ENCODE measurements at places on chromosomes 5 and 9. TPM values are rescaled to one million over a fixed set of nuclear protein-coding genes. Genes with fewer than 3 reads are reported as not detected.

DNA sequence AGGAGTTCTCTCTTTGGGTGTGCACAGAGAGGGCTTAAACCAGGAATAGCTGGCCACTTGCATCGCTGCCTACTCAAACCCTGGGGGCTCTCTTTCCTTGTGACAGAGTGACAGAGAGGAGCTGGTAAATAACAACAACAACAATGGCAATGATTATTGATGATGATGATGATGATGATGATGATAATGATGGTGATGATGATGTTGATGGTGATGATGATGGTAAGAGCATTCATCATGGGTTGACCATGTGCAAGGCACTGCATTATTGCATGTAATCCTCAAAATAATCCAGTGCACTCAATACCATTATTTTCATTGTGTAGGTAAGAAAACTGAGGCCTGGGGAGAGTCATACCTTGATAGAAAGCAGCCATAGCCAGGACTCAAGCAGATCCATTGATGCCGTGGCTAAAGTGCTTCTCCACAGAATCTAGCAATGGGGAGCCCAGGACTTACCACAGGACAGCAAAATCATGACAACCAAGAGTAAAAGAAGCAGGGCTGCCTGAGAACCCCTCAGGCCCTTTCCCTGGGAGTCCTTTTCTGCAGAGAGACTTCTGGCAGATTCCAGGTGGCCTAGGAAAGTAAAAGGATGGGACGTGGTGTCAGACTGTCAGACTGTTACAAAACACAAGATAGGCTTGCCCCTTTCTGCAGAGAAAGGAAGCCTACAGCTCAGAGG lies 4.8 kb downstream of the FOXI1 start:
- DNase-seq = no peak

DNA sequence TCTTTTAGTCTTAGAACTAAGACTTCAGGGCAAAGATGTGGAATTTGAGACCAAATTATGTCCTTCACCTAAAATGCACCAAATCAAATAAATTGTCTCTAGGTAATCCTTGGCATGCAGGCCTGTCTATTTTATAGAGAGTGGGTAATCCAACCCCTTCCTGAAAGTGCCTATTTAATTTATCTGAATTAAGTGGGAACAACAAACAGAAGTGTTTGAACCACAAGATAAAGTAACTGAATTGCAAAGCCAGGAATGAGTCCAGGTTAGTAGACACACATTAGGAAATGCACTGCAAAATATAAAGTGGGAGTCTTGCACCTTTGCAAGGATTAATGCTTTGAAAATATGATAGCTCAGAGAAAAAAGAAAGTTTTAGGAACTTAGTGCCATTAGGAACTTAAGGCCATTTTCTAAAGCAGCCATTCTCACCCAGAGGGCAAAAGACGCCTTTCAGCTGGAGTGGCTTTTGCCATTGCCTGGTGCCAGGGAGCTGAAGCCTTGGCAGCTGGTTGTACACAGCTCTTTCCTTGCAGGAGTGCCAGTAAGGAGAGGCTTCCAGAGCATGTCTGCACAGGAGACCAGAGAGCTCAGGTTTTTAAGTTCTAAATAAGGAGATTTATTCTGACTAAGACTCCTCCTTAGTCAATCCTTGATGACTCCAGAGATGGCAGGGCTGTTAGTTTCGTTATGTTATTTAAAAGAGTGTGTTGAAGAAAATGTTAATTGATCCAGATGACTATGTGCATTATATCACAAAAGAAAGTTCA lies 151.7 kb upstream of the ELL2 start:
- DNase-seq = no peak

- no peak for DNase-seq
Measured at GRCh38 chr9:78006734-78007133, 24.9 kb downstream of the GNAQ start.

DNA sequence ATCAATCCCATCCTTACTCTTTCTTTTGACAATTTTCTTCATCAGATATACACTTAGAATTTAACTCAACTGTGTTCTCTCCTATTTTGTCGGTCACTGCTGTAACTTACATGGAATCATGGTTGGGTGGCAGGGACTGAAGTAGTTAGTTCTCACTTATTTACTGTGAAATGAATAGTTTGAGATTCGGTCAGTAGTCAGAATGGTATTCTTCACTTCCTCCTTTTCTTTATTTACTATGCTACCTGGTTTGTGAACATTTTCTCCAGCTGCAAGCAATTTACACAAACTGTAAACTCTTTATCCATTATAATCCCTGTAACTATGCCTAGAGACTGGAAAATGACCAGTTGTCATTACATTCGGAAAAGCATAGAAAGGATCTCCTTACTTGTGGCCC lies 41.5 kb upstream of the GDNF start:
- DNase-seq = no peak

DNA sequence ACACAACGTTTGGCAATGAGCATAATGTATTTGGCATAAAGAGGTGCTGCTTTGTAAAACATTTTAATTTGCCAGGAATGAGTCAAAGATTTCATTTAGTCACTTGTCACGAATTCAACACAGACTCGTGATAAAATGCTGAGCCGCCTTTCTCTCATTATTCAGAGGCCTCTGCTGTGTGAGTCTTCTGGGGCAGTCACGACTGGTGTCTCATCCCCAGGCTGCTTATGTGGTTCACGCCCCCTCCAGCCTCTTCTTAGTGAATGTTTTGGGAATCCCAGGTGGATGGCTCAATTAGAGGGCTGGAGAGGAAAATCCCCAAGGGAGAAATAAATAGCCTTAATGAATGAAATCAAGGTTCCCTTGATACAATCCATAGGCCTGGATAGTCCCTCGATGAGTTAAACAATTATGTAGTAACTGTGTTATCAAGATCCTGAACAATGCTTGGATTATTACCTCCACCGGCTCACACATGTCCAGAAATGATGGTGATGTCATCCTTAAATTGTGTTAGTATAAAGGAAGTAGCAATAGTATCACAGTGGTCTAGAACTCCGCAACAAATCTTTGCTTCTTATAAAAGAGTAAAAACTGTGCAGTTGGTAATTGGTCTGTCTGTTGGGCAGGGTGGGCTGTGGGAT lies 192.1 kb upstream of the ADAMTS16 start:
- no peak for DNase-seq

- peak; percentile 24 for DNase-seq
Measured at GRCh38 chr5:1246711-1247431, 21.7 kb downstream of the SLC6A18 start.

DNA sequence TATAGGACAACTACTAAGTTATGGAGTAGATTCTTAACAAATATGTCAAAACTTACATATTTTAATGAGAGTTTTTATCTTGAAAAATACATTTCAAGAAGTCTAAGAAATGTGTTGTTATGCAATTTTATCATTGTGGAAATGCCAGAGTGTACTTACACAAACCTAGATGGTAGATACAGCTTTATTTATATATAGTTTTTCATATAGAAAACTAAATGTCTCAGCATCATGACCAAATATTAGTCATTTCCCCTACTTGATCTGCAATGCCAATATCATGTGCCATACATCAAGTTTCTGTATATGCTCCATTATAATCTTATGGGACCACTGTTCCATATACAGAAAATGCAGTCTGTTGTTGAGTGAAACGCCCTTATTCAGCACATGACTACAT lies 28.7 kb downstream of the CAST start:
- no peak for DNase-seq

DNA sequence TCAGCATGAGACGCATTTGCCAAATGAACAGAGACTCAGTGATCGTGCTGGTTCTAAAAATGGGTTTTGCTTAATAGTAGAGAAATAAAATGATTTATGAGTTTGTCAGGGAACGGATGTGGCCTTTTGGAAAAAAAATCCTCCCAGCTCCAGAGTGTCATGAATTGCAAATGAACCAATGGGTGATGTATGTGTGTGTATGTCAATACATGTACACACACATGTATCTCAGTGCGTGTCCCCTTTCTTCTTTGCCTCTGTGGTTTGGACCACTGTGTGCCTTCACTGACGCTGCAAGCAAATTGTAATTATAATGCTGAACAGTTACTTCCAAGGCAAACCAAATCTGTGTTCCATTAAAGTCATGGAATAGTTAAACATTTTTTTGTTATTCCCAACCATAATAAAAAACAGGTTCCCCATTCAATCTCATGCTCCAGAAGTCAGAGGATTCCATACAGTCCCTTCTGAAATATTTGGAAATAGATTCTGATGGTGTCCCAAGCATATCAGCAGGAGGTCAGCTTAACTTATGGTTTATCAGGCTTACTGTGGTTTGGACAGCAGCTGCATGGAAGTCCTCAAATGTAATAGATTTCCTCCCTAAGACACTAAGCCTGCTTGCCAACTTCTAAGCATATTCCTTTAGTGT lies 630.5 kb downstream of the ACTL7B start:
- DNase-seq = no peak

- no peak for DNase-seq
Measured at GRCh38 chr9:112380102-112380824, at the start of gene HSDL2. TSS of gene HSDL2 (plus strand) at chr9:112380108. CDS start at chr9:112380164, 56 bp downstream.

- no peak for DNase-seq
Measured at GRCh38 chr5:169646856-169647255, 9.8 kb downstream of the DOCK2 start.

Gene CDKN2B-AS1
- total RNA-seq = 2.4 TPM

DNA sequence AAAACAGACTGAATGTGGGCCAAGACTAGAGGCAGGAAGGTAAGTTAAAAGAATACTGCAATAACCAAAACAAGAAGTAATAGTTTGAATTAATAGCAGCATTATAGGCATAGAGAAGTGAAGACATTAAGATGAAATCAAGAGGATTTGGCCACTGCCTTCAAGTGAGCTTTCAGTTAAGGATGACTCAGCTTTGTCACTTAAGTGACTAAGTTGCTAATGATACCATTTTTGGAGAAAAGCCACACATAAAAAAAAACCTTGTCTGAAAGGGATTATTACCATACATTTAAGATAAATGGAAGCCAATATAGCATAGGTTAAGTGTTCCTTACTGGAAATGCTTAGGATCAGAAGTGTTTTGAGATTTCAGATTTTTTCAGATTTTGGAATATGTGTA lies 57.0 kb downstream of the ECPAS start:
- peak; percentile 6 for DNase-seq

GRCh38 chr5:100788417-100788816 lies 114.7 kb downstream of the ST8SIA4 start:
- DNase-seq = no peak

- no peak for DNase-seq
Measured at GRCh38 chr9:109052416-109052815, 39.1 kb upstream of the CTNNAL1 start.

GRCh38 chr5:16229357-16229940 lies 49.9 kb upstream of the MARCHF11 start:
- no peak for DNase-seq

DNA sequence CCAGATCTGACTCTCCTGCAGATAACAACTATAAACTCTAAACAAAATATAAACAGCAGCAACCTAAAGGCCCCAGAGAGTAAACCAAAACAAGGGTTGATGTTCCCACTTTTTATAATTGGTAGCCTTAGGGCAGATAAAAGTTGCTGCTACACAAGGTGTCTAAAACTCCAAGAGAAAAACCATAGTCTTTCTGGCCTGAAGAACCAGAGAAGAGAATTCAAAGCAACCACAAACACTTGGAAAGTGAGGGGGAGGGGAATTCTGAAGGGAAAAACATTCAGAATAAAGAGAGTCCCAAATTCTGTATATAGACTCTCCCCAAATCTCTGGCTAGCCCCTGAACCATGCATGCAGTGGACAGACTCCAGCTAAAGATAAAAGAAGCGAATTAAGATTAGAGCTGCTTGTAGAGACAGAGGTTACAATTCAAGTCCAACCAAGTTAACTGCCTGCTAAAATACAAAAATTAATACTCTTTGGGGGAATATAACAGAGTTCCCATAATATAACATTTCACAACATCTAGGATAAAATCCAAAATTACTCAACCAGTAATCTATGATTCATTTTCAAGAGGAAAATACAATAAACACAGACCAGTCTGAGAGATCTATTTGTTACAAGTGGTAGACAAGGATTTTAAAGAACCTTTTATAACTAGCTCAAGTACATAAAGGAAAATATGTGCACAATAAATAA lies 37.5 kb upstream of the RGMB start:
- DNase-seq = no peak

GRCh38 chr5:14726066-14726838 lies 61.7 kb downstream of the OTULIN start:
- no peak for DNase-seq

DNA sequence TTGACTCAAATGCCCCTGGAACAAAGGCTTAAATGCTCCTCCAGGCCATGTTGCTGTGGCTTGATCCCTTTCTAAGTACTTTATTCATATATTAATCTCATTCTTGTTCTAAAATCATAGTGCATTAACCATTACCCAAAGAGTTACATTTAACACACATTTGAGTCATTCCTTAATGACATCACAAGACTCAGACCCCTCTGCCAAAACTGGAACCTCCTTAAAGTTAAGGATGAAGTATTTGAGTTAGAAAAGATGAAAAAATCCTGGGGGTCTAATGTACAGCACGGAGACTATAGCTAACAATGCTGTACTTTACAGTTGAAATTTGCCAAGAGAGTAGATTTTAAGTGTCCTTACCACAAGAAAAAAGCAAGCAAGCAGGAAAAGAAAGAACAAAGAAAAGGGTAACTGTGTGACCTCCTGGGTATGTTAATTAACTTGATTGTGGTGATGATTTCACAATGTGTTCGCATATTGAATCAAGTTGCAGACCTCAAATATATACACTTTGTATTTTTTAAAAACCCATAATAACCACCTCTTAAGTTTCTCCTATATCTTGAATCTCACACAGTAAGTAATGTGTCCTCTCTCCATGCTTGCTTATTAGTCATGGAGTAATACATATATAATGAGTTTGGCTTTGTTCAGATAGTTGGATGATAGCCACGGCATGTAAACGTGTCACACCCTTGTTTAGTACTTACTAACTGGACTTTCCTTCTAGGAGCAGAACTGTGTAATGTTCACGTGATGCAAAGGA lies 376.9 kb downstream of the SEMA5A start:
- no peak for DNase-seq

- DNase-seq = peak; percentile 72
Measured at GRCh38 chr9:91131433-91131839, 230.3 kb downstream of the AUH start.

DNA sequence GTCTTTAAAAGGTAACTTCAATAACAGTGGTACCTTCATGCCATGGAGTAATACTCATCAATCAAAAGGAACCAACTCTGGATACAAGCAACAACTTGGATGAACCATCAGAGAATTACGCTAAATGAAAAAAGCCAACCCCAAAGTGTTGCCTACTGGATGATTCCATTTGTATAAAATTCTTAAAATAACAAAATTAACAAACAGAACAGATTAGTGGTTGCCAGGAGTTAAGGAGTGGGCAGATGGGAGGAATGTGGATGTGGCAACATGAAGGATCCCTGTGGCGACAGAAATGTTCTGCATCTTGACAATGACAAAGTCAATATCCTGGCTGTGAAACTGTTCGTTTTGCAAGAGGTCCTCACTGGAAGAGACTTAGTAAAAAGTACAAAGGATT lies 50.5 kb downstream of the SPTLC1 start:
- no peak for DNase-seq

DNA sequence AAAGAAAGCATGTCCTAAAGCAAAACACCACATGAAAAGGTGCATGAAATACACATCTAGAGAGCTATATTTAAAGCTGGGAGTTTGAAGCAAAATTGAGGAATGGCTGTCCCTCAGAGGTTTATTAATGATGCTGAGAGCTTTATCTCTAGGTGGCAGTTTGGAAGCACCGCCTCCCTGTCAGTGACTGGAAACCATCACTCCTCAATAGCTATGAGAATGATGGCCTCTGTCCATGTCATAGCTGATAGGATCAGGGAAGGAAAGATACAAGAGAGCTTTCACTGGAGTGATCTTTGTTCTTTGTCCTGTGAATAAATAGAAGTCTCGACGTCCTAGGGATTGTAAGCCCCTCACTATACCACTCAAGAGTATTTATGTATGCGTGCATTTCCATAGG lies 110.5 kb downstream of the NUDT12 start:
- DNase-seq = no peak
